Keratinocyte (primary cell): ENCODE measurements at places on chromosomes 4 and X.

- DNase-seq = no peak
Measured at GRCh38 chrX:31294475-31294874, 222.6 kb upstream of the FTHL17 start.

DNA sequence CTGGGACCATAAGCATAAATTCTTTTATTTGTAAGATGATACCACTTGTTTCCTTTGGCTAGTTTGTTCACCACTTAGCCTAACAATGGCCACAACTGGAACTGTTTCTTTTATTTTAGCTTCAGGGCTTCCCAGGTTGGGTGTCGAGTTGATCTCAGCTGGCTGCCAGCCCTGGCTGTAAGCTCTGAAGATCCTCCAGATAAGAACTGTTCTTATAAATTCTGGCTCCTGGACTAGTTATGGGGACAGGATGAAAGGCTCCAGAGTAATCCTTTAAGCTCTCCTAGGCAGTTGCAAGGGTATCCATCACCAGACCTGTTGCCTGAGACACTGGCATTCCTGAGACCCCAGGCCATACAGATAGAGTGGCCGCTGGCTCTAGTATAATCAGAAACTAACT, 129.4 kb upstream of the ACSL4 start:
- DNase-seq = no peak

DNA sequence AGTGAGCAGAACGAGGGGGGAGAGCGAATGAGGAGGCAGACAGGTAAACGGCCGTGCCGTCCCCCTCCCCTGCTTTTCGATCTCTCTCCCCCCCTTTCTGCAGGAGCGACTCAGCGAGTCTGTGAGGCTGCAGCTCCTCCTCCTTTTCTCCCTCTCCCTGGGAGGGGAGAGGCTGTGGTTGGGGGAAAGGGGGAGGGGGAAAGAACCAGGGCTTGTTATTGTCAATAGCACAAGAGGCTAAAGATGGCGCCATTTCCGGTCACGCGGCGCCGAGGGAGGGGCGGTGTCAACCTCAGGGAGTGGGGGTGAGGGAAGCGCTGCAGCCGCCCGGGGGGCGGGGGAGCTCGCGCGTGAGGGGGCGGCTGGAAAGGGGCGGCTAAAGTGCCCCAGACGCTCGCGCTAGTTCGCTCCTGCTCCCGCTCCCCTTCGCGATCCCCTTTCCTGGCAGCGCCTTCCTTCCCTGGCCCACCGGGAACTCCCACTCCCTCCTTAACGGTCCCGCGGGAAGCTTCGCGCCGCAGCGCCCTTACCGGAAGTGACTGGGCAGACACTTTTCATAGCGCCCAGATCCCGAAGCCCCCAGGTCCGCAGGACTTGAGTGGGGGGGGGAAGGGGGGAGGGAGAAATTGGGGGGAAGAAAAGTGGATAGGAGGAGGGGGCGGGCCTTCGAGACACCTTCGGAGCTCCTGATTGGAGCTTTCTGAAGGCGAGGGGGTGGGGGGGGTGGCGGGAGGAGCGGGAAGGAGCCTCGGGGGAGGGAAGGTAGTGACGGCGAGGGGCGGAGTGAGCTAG, at the start of gene CUL4B:
Gene CUL4B (minus strand): TSS at position 121 of the 792 bp plus-strand sequence. CDS start 324 bp downstream, outside the sequence.
- peak; percentile 55 for DNase-seq

DNA sequence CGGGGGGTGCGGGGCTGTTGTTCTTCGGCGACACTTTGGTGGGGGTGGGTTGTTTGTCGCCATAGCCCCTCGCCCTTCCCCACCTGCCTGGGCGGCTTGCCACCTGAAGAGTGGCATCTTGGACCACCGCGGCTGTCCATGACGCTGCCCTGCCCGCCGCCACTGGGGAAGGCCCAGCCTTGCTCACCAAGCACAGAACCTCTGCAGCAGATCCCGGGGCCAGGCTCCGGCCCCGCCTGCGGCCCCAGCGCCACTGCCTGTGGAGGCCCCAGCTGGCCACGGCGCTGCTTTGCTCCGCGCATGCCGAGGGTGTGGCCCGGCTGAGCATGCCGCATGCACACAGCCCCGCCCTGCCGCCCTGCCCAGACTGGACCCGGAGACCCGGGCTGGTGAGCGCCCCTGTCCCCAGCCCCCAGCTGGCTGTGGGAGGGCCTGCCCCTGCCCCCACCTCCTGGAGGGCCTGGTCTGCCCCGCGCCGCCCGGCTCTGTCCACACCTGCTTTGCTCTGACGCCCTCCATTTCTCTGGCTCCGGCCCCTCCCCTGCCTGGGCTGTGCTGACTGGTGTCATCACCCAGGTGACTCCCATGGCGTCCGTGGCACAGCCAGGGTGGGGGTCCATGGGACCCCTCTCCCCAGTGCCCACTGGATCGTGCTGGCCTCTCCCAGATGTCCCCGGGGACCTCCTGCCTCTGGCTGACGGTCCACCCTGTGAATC, 5.3 kb downstream of the NAT8L start:
- DNase-seq = no peak

- DNase-seq = no peak
Measured at GRCh38 chr4:8329859-8330761, 60.6 kb downstream of the HTRA3 start.

- peak; percentile 83 for DNase-seq
Measured at GRCh38 chr4:68368691-68369131, 18.8 kb upstream of the YTHDC1 start.

GRCh38 chr4:41857226-41857641, 78.0 kb upstream of the TMEM33 start:
- no peak for DNase-seq

- no peak for DNase-seq
Measured at GRCh38 chrX:28085653-28086052, 104.4 kb upstream of the DCAF8L1 start.

DNA sequence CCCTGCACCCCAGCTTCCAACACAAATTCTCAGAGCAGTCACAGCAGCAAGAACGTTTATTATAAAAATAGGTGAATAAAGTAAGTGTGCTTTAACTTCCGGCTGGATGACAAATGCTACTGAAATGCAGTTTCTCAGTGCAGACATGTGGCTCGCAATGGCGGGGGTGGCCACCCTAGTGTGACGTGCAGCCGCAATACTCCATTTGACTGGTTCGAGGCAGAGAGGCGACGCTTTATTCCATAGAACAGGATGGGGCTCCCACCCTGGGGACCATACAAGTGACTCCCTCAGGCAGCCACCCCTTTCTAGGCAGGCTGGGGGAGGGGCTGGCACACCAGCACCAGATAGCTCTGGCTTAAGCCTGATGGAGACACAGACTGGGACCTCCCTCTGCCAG, 14.5 kb downstream of the TNIP2 start:
- DNase-seq = no peak

DNA sequence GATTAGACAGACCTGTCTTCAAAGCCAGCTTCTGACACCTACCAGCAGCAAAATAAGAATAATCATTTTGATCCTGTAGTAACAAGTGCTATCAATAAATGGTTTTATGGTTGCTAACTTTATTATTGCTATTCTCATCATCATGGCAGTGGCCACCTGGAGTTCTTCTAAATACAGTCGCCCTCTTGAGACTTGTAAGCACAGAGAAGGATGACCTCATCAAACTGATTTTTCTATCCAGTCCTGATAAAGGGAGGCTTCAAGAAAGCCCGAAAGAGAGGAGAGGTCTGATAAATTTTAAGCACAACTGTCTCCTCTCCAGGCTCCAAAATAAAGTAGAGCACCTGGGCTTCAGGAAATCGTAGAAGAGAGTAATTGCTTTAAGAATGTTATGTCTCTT, 286.4 kb downstream of the USP46 start:
- DNase-seq = no peak

GRCh38 chr4:11698846-11699590, 270.3 kb upstream of the HS3ST1 start:
- DNase-seq = peak; percentile 78

DNA sequence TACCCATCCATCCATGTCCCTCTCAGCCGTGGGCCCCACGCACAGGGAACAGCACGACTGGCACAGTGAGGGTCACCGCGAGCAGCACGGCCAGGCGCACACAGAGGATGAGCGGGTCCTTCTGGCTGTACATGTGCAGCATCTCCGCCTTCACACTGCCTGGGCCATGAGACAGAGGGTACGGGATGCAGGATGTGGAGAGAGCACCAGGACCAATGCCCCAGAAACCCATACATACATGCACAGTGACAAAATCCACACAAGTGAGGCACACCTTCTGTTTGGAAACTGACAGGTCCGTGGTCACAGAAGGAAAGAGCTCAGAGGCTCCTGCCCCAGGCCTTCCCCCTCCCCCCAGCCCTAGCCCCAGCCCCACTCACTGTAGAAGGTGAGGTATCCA, 9.5 kb downstream of the SLC38A5 start:
- no peak for DNase-seq
